ENCODE measurements at places on chromosomes 16 and 17. TPM values are rescaled to one million over a fixed set of nuclear protein-coding genes. Genes with fewer than 3 reads are reported as not detected.

The P3H4 gene
- total RNA-seq = 40.8 TPM

The KRTAP2-1 gene
- total RNA-seq = not detected

The RDM1 gene
- 1.6 TPM for total RNA-seq

The CETP gene
- total RNA-seq = 1.4 TPM

The TM4SF5 gene
- total RNA-seq = not detected

The MPP3 gene
- 6.8 TPM for total RNA-seq

The KRTAP4-9 gene
- not detected for total RNA-seq

The SULT1A4 gene
- 2.3 TPM for total RNA-seq

The UNC45B gene
- total RNA-seq = 193 TPM

The SPHK1 gene
- total RNA-seq = 6.5 TPM

The IGFALS gene
- total RNA-seq = 0.31 TPM

The NOL11 gene
- total RNA-seq = 51.2 TPM

The SPSB3 gene
- total RNA-seq = 43.5 TPM

The TBC1D3H gene
- total RNA-seq = 2.8 TPM

DNA sequence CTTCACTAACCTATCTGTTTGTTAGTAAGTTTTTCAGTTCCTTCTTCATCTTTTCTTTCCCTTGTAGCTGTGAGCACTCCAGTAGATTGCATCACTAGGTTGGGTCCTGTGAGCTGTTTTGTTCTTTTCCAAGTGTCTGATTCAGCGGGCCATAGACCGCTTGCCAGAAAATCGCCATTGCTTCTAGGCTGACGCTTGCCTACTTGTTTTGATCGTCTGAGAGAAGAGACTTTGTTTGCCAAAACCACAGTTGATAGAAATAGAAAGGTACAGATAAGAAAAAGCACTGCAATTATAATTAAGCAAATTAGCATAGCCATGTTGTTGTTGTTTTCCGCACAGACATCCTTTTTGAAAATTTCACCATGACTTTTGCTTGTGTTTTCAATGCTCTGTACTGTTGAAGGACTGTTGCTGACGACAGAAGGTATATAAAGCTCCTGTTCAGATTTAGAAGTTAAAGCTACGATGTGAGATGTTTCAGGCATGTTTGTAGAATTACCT is 3.1 kb downstream of the EVI2A start:
- DNase-seq = peak; percentile 10

GRCh38 chr16:88049561-88050545 is 98.6 kb downstream of the BANP start:
- no peak for DNase-seq

- DNase-seq = no peak
Observed at GRCh38 chr17:69593716-69594115, 179.2 kb downstream of the MAP2K6 start.

DNA sequence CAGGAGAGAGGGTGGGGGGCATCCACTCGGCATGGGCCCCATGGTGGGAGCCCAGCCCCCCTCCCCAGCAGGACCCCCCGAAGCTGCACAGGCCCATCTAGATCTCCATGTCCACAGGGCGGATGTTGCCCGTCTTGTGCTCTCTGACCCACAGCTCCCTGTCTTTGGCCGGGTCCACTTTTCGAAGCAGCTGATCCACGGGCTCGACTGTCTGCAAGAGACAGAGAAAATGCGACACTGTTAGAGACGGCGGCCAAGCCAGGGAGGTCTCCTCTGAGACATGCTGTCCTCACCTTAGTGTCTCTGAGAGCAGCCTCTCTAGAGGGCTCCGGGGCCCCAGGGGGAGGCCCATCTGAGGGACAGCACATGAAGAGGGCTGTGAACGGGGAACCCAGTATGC is 12.1 kb upstream of the RCVRN start:
- no peak for DNase-seq

- DNase-seq = no peak
Observed at GRCh38 chr16:2874032-2874911, 8.7 kb upstream of the FLYWCH2 start.

GRCh38 chr16:71855937-71856662 is 10.3 kb downstream of the ATXN1L start:
- DNase-seq = no peak

- DNase-seq = no peak
Observed at GRCh38 chr16:30185683-30186421, 2.5 kb downstream of the CORO1A start.

- no peak for DNase-seq
Observed at GRCh38 chr16:67654403-67654911, 5.6 kb downstream of the ACD start.

DNA sequence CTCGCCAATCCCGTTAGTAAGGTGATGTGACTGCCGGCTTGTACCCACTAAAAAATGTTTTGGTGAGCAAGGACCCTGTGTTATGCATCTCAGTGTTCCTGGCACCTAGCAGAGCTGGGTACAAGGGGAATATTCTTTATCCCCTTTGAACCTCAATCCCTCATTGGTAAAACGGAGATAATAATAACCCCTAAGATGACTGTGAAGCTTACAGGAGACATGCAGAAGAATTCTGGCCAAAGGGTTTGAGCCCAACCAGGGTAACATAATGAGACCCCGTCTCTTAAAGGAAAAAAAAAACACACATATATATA is 896 bp downstream of the GGA2 start:
- no peak for DNase-seq

DNA sequence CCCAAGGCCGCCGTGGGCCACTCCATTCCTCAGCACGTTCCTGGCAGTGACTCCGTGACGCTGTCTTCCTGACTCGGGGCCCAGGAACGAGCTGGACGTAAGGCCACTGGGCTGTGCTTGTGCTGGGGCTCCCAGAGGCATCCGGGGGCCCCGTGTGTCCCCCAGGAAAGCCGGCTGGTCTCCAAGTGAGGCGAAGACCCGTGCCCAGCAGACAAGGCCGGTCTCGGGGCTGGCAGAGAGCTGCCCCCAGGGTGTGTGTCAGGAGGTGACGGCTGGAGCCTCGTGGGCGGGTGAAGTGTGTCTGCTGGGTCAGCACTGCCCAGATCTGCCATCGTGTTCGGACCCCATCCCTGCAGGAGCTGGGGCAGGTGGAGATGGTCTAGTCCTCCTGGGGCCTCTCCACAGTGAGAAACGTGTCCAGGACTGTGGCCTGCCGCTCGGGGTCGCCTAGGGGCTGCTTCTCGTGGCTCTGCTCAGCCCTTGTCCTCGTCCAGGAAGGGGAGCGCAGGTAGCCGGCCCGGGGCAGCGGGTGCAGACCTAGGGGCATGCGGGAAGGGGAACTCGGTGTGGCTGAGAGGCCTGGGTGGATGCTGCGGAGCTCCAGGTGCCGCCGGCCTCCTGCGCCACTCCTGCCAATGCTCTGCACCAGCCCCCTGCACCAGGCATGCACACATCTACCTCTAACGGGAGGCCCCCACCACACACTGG is 13.1 kb downstream of the DBNDD1 start:
- no peak for DNase-seq

GRCh38 chr17:40822132-40822812 is at the start of gene KRT10:
Gene KRT10 (minus strand): TSS chr17:40822614. CDS start chr17:40822585, 29 bp downstream.
- DNase-seq = no peak

- peak; percentile 31 for DNase-seq
Observed at GRCh38 chr17:75571197-75571884, 16.3 kb upstream of the MYO15B start.

- no peak for DNase-seq
Observed at GRCh38 chr16:1216296-1216619, 8.8 kb downstream of the TPSG1 start.

DNA sequence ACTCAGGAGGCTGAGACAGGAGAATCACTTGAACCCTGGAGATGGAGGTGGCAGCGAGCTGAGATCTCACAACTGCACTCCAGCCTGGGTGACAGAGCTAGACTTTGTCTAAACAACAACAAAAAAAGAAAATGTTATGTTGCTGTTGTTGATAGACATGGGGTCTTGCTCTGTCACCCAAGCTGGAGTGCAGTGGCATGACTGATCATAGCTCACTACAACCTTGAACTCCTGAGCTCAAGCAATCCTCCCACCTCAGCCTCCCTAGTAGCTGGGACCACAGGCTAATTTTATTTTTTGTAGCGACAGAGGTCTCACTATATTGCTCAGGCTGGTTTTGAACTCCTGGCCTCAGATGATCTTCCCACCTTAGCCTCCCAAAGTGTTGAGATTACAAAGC is 20.0 kb downstream of the FBXO47 start:
- no peak for DNase-seq

GRCh38 chr16:20850981-20851380 is 44.7 kb downstream of the REXO5 start:
- DNase-seq = no peak

- DNase-seq = peak; percentile 79
Observed at GRCh38 chr17:7356072-7356549, 1.2 kb downstream of the TMEM95 start.

GRCh38 chr16:73956587-73957494 is 339.8 kb upstream of the PSMD7 start:
- peak; percentile 88 for DNase-seq

DNA sequence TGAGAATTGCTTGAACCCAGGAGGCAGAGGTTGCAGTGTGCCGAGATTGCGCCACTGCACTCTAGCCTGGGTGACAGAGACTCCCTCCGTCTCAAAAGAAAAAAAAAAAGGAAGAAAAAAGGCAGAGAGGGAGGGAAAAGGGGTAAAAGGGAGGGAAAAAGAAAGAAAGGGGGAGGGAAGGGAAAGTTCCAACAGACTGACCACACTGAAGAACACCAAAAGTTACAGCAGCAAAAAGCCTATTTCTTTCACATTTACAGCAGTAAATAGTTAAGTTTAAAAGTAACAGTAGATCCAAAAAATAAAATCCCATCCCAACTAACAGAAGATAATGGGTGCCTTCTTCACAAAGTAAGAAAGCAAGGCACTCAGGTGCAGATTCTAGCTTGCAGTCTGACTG is 36.9 kb upstream of the C17orf78 start:
- DNase-seq = no peak

DNA sequence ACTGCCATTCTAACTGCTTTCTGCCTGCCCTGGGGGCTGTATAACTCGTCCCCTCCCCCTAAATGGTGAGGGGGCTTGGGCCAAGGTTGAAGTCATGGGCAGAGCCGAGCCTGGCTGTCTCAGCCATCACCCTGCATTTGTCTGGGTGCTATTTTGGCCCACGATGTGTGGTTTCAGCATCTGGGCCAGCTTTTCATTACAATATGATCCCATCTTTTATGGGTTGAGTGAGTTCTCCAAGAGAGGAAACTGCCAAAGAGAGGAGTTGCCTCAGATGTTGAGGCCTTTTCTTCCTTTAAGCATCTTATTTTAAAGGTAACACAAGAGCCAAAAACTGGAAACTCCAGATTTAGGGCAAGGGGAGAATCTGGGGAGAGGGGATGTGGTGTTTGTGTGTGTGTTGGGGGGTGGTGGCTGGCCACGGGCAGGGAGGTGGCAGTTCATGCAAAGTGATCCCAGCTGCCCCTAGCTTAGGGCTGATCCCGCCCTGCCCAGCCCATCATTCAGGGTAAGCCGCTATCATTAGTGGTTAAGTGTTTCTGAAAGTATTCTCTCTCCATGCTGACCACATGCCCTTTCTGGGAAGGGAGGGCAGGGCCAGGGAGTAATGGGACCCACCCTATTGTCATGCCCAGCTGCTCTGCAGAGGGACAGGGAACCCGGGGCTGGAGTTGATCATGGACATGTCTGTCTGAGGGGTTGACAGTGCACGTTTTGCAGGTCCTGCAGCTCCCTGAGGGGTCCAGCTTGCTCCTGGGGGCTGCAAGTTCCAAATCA is 83.2 kb upstream of the CLEC18A start:
- DNase-seq = peak; percentile 53

- DNase-seq = no peak
Observed at GRCh38 chr17:42818379-42818778, 5.7 kb downstream of the BECN1 start.

All from tongue (tissue), 3 donors.